ENCODE measurements at places on chromosomes 12 and 14. TPM values are rescaled to one million over a fixed set of nuclear protein-coding genes. Genes with fewer than 3 reads are reported as not detected.
A peak's percentile ranks its signal among the peaks of the same experiment; 100 is the strongest.

AGAP2 gene
- 3.3 TPM for total RNA-seq

PIWIL1 gene
- not detected for total RNA-seq

LALBA gene
- not detected for total RNA-seq

SINHCAF gene
- total RNA-seq, result 19.2 TPM

GRCh38 chr14:31487886-31488285 is at the start of gene GPR33:
GPR33 (minus strand) TSS chr14:31488039; CDS start chr14:31483965, 4,074 bp downstream.
- no peak for DNase-seq

FLRT2 gene
- 5.0 TPM for total RNA-seq

DNA sequence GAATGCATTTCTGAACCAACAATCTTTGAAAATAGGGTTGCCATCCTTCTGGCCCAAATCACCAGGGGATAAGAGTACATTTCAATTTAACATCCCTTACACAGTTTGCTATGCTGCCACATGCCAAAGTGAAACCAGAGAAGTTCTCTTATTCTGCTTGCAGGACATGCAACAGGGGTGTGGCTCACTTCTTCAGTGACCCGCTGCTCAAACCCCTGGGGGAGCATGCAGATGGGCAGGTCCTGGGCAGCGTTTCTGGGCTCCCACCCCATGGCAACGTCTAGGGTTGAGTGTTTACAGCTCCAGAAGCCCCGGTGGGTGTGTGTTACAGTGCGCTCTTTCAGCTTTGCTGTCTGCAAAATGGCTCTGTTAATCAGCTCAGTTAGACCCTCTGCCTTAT is 1306.3 kb upstream of the TMEM132C start:
- DNase-seq, result peak; percentile 86

DNAH10 gene
- total RNA-seq, result 1.3 TPM

DNA sequence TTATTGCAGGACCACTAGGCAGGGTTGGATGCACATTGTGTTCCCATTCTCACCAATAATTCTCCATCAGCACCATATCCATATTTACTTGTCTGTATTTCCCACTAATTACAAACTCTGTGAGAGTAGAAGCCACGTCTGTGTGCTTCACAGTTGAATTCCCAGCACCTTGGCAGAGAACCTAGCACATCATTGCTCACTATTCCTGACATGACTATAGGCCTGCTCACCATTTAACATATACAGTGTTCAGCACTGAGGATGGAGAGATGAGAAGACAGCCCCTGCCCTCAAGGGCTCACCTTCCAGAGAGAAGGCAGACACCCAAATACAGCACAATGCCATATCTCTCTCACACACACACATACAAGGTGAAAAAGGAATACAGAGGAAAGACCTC is 5.0 kb downstream of the DAD1 start:
- no peak for DNase-seq

SOCS2 gene
- 25.2 TPM for total RNA-seq

- DNase-seq, result no peak
Observed at GRCh38 chr12:39103552-39104165, 198.3 kb upstream of the CPNE8 start.

DNA sequence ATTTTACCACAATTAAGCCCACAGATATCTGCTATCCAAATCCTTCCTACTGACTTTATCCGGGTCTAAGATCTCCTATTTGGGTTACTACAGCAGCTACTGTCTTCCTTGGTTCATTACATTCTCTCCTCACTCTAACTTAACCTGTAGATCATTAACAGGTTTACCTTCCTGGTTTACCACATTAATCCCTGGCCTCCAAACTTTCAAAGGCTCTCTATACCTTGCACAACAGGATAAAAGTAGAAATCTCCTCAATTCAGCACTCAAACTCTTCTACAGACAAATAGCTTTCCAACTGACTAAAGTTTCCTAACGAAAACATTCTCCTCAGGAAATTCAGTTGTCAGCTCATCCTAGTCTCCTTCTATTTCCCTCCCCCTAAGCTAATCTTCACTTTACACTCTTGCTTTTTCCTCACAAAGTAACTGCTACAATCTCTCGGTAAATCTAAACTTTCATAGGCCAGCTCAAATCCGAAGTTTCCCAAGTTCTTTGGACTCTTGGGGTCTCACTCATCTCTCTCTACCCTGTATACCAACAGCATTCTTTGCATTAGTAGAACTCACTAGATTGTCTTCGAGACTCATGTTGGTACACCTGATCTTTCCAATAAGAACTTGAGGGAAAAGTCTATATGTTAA is 2.7 kb downstream of the BTBD7 start:
- DNase-seq, result no peak

DNA sequence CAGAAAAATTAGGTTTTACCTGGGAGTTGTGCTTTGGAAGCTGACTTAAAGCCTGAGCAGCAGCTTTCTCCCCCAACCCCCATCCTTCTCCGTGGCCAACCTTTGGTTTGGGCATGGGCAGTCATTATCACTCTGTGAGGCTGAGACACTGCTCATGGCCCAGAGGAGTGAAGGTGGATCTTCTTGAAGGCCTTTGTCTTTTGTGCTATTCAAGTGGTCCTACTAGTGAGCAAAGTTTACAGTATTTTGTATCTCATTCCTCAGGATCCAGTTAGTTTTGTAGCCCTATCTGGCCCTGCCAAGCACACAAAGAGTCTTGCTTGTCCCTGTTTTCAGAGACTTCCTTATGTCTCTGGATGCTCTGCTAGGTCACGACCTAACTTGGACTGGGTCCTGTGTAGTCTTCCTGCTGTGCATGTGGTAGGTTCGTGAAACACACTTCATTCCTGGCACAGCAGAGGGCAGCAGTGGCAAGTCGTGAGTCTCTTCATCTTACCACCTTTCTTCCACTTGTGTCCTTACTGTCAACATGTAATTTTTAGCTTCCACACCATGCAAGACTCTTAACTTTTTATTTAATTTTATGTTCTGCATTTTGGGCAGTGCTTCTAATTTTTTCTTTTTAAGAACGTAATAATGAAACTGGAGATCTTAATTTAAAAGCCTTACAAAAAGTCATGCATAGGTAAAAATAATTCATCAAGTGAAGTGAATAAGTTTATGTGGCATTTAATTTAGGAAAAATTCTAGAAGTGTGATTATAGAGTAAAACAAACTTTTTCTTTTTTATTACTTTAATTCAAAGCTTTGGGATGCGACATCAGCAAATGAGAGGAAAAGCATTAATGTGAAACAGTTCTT is 53.7 kb downstream of the APAF1 start:
- DNase-seq, result no peak

GRCh38 chr14:104424406-104425072 is 155.0 kb upstream of the C14orf180 start:
- DNase-seq, result peak; percentile 87

DNA sequence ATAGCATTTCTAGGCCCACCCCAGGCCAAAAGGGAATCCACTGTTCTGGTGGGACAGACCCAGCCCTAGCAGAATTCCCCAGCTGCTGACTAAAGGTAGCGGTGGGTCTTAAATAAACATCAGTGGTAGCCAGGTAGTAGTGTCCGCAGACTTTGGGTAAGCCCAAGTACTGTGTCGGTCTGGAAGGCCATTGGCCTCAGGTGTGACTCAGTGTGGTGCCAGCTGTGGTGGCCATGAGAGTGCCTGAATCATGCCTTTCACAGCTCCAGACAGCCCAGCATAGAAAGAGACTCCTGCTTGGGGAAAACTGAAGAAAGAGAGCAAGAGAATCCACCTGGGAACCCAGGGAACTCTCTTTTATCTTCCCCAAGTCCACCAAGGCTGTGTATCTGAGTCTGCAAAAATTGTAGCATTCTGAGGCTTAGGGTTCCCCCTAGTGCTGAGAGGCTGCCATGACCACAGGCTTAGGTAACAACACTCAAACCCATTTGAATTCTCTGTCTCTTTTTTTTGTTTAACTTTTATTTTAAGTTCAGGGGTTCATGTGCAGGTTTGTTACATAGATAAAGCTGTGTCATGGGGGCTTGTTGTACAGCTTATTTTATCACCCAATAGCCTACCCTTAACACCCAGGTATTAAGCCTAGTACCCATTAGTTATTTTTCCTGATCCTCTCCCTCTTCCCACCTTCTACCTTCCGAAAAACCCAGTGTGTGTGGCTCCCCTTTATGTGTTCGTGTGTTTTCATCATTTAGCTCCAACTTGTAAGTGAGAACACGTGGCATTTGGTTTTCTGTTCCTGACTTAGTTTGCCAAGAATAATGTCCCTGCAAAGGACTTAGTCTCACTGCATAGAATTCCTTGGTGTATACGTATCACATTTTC is 16.7 kb upstream of the CD163L1 start:
- DNase-seq, result no peak

- peak; percentile 53 for DNase-seq
Observed at GRCh38 chr12:69150083-69150795, 89.1 kb upstream of the CPSF6 start.

GRCh38 chr14:20356422-20356821 is 13.0 kb downstream of the PARP2 start:
- no peak for DNase-seq

PCBP2 gene
- total RNA-seq, result 275 TPM

DNA sequence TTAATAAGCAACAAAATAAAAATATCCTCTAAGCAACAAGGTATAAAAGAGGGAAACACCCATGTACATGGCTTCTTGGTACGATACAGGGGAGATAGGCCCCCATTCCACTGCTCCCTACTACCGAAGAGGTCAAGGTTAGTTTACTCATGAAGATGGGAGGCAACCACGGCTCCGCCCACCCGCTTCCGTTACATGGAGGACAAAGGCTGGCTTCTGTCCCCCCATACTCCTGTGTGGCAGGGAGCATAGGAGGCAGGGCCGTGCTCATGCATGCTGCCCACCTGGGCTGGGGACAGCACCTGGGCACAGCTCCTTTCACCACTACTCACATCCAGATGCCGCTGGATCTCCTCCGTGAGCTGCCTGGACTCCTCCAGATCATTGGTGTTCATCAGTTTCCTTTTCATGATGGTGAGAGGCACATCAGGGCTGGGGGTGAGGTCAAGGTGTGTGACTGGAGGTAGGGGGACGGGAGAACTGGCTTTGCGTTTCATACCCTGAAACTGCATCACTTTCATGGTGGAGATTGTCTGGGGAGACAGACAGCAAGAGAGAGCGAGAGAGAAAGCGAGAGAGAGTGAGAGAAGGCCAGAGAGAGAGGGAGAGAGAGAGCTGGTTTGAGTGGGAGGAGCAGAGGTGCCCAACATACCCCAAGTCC is 39.0 kb downstream of the LGMN start:
- DNase-seq, result no peak

- no peak for DNase-seq
Observed at GRCh38 chr12:120183211-120183631, 11.3 kb downstream of the GCN1 start.

- DNase-seq, result no peak
Observed at GRCh38 chr12:62098132-62098531, 162.1 kb upstream of the USP15 start.

CCDC177 gene
- not detected for total RNA-seq

DNA sequence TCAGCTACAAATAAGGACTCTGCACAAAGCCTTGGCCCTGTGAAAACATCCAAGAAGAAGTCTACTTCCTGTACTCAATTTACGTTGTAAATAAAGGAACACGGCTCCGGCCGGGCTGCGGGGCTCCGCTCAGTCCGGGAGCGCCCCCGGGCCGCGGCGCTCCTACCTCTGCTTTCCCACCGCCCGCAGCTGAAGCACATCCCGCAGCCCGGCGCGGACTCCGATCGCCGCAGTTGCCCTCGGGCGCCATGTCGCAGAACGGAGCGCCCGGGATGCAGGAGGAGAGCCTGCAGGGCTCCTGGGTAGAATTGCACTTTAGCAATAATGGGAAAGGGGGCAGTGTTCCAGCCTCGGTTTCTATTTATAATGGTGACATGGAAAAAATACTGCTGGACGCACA is 502.3 kb upstream of the FOXG1 start:
- no peak for DNase-seq

LMNTD1 gene
- total RNA-seq, result 0.75 TPM

GRCh38 chr12:123427036-123427769 is 9.3 kb downstream of the RILPL2 start:
- no peak for DNase-seq

TBK1 gene
- 21.2 TPM for total RNA-seq

EIF2S3B gene
- not detected for total RNA-seq

GRCh38 chr14:76194327-76194726 is 42.6 kb downstream of the GPATCH2L start:
- no peak for DNase-seq

DNA sequence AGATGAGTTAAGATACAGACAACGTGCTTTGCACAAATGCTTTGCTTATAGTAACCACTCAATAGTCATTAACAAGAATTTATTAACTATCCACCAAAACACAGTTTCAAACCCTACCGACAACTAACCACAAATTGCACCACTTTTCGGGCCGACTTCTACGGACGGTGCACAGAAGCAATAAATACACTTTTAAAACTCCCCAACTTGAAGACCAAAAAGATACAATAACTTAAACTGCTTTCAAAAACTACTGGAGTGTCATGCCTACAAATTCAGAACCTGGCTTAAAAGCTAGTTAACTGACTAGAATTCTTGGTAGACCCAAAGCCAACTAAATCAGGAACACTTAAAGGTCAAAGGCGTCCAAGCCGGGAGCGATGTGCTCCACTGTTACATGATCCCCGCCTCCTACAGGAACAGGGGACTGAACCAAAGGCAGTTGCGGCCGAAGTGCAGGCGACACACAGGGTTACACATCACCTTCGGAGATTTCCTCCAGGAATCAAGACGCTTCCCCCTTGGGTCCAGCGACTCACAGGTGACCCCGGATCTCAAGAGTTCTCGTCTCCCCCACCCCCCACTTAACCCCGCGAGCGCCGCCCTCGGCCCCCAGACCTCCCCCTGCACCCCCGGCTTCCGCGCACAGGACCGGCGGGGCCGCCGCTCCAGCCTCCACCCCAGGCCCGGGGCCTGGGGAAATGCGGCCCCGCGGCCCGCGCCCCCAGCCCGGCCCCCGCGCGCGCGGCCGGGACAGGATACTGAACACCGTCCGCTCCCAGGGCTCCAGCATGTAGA is 507 bp downstream of the SPTSSA start:
- no peak for DNase-seq

GRCh38 chr14:52596320-52596719 is 43.7 kb downstream of the GPR137C start:
- DNase-seq, result no peak

GRCh38 chr14:61476105-61476753 is 154.8 kb downstream of the PRKCH start:
- no peak for DNase-seq

DNA sequence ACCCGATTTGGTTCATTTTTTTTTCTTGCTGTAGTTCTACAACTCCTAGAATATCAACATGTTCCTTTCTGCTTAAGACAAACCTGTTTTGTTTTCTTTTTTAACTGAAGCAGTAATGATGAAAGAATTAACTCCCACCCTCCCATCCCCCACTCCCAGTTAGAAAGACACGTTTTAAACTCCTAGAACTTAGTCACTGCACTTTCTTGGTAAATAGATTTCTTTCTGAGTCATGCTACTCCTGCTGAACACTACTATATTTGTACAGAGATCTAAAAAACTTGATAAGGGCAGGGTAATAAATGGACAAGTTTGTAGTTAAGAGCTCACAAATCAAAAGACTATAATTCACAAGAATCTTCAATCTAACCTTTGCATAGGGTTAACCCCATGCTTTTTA is 118.9 kb upstream of the PTPRB start:
- no peak for DNase-seq

- no peak for DNase-seq
Observed at GRCh38 chr14:85948153-85948552, 418.2 kb downstream of the FLRT2 start.

PRPH gene
- total RNA-seq, result 9.9 TPM

GRCh38 chr14:69701291-69701690 is 65.7 kb upstream of the SRSF5 start:
- DNase-seq, result no peak

- DNase-seq, result no peak
Observed at GRCh38 chr12:2268471-2269286, 215.9 kb downstream of the CACNA1C start.

- DNase-seq, result no peak
Observed at GRCh38 chr12:117158911-117159553, 31.2 kb downstream of the FBXO21 start.

C1R gene
- 324 TPM for total RNA-seq
